Smooth muscle cell of the pulmonary artery (primary cell): ENCODE measurements at places on chromosomes 7 and 10. TPM values are rescaled to one million over a fixed set of nuclear protein-coding genes. Genes with fewer than 3 reads are reported as not detected.

Gene NRG3
- not detected in 2 replicates for total RNA-seq

Gene GNAT3
- not detected in 2 replicates for total RNA-seq

Gene KIF20B
- 2.6 and 6.8 TPM in 2 replicates for total RNA-seq

Gene DDIT4
- 432 and 503 TPM in 2 replicates for total RNA-seq

Gene ATG9B
- 0.98 and 1.2 TPM in 2 replicates for total RNA-seq

Gene NUPR2
- total RNA-seq = not detected in 2 replicates

Gene MINPP1
- 44.2 and 50.2 TPM in 2 replicates for total RNA-seq

Gene C7orf33
- total RNA-seq = not detected in 2 replicates

Gene ASB10
- not detected in 2 replicates for total RNA-seq

Gene CALHM1
- not detected in 2 replicates for total RNA-seq

Gene CLRN3
- total RNA-seq = not detected in 2 replicates

Gene TMEM184A
- 0.03 and 0.13 TPM in 2 replicates for total RNA-seq

Gene SAMD9
- 11.8 and 17.5 TPM in 2 replicates for total RNA-seq

Gene FKBP6
- not detected in 2 replicates for total RNA-seq

Gene KIF11
- total RNA-seq = 3.0 and 8.7 TPM in 2 replicates

Gene UCMA
- total RNA-seq = not detected in 2 replicates

Gene ABCB4
- 0.99 and 1.1 TPM in 2 replicates for total RNA-seq

Gene IDI2
- not detected in 2 replicates for total RNA-seq

Gene NEBL
- total RNA-seq = 0.65 TPM in 1 of 2 replicates, not detected in the other

Gene NODAL
- total RNA-seq = not detected in 2 replicates
